ENCODE measurements at places on chromosomes 12 and 14. TPM values are rescaled to one million over a fixed set of nuclear protein-coding genes. Genes with fewer than 3 reads are reported as not detected.

DNA sequence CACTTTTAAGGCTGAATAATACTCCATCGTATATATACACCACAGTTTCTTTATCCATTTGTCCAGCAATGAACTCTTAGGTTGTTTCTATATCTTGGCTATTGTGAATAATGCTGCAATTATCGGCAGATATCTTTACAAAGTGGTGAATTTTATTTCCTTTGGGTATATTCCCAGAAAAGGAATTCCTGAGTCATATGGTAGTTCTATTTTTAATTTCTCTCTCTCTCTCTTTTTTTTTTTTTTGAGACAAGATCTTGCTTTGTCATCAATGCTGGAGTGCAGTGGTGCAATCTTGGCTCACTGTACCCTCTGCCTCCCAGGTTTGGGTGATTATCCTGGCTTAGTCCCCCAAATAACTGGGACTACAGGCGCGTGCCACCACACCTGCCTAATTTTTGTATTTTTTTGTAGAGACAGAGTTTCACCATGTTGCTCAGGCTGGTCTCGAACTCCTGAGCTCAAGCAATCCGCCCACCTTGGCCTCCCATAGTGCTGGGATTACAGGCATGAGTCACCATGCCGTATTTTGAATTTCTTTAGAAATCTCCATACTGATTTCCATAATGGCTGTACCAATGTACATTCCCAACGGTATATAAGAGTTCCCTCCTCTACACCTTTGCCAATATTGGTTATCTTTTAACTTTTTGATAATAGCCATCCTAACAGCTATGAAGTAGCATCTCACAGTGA, 98.4 kb downstream of the EFCAB11 start:
- peak; percentile 89 for DNase-seq

- peak; percentile 45 for DNase-seq
These were observed 34.8 kb downstream of the TMCC3 start for GRCh38 chr12:94615260-94616181.

DNA sequence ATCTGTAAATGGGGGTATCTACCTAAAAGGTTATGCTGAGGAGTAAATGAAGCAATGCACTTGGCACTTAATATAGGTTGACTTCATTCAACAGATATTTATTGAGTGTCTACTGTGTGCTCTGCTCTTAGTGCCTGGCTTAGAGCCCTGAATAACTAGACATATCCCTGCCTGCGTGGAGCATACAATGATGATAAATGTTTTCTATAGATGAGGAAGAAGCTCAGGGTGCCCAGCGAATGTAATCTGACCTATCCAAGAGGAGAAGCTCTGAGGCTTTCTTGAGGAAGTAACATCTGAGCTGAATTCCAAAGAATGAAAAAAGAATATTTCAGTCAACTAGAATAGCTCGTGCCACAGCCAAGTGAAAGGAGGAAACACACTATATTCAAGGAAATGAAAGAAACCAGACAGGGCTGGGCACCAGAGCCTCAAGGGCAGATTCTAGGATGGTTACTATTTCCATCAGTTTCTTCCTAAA, 17.9 kb upstream of the HIGD1C start:
- DNase-seq: no peak

DNA sequence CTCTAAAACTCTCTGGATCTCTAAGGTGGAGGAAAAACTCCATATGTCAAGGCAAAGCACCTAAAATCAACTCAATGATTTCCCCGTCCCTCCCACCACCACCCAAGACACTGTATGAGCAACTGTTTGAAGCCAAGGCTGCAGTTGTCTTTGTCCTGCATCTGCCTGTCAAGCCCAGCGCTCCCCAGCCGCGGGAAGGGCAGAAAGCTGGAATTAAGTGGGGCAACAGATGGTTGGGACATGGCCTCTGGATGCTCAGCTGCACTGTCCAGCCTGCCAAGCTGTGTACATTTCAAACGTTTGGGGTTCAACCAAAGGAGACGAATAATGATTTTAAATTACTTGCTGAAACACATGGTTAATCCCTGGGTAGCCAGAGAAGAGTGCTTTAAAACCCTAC, 42.2 kb upstream of the PTGR2 start:
- DNase-seq: no peak

GRCh38 chr14:72290241-72290640, 358.0 kb downstream of the RGS6 start:
- DNase-seq: no peak

DNA sequence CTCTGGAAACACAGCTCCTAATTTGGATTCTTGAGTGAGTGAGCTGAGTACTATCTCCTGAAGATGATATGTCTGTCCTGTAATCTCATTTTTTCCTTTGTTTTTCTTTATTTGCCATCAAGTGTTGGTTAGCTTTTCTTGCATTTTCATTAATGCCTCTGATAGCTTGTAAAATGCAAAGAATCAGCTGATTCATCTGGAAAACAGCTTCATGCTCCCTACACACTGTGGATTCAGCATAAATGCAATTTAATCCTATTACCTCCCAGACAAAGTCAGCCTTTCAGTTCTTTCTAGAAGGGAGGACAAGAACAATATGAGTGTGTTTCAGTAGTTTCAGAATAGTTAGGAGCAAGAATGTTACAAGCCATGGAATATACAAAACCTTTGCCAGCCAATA, 79.4 kb downstream of the DACT1 start:
- DNase-seq: peak; percentile 40

- DNase-seq: peak; percentile 96
These were observed 118.6 kb downstream of the SMOC1 start for GRCh38 chr14:69997849-69998248.

GRCh38 chr12:103930787-103931735, 851 bp downstream of the HSP90B1 start:
- DNase-seq: peak; percentile 30

GRCh38 chr12:20024194-20024593, 344.1 kb upstream of the PDE3A start:
- DNase-seq: no peak

DNA sequence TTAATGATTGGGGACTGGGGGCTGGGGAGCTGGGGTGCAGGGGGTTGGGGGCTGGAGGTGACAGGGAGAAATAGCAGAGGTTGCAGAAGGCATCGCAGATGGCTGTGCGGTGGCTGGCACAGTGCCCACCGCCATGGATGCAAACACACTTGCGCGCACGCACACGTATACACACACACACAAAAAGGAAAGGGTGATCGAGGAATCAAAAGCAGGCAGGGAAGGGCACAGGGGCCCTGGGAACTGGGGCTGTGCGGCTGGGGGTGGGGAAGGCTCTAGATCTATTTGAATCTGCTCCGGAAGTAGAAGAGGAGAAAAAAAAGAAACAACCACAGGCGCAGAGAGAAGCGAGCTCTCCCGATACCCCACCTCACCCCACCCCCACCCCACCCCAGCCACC, 39.4 kb downstream of the ZFHX2 start:
- DNase-seq: no peak

DNA sequence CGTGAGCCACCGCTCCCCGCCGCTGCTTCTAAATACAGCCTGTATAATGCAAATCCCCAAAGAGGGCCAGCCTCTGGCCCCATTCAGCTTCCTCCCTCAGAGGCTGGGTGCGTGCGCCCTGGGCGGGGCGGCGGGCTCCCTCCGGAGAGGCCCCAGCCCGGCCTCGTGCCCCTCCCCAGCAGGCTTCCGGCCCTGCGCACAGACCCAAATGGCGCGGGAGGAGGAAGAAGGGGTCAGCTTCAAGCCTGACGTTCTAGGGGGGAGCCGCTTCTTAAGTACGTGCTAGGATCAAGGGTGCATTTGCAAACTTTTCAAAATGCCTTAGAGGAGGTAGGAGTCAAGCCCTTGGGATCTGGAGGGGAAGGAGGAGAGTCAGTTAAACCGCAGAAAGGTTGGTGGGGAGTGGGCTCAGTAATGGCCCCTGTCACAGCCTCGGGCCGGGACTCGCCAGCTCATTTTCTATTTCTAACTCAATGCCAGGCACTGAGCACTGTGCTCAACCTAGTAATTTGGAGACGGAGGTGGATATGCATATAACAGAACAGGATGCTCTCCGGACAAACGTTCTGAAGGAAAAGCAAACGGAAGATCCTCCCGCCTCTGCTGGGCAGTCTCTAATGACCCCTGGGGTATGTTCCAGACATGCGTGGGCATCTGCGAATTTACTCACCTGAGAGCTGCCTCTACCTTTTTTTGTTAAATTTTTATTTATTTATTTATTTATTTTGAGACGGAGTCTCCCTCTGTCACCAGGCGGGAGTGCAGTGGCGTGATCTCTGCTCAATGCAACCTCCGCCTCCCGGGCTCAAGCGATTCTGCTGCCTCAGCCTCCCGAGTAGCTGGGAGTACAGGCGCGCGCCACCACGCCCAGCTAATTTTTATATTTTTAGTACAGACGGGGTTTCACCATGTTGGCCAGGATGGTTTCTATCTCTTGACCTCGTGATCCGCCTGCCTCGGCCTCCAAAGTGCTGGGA, 32.3 kb downstream of the NINJ2 start:
- DNase-seq: no peak

Gene TAS2R14
- 3.9 TPM for total RNA-seq

Gene HOXC11
- not detected for total RNA-seq

Gene TM9SF1
- total RNA-seq: 65.6 TPM

Gene NDUFA9
- 112 TPM for total RNA-seq

Gene ARHGEF40
- 18.1 TPM for total RNA-seq

All from IMR-90 (cell line).